GM23338 (cell line): ENCODE measurements at places on chromosomes 11 and 22.
A peak's percentile ranks its signal among the peaks of the same experiment; 100 is the strongest.

DNA sequence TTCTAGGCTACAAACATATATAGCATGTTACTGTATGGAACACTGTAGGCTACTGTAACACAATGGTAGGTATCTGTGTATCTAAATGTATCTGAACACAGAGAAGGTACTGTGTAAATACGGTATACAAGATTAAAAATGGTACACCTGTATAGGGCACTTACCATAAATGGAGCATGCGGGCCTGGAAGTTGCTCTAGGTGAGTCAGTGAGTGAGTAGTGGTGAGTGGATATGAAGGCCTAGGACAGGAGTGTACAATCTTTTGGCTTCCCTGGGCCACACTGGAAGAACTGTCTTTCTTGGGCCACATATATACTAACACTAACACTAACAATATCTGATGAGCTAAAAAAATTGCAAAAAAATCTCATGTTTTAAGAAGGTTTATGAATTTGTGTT is 21.4 kb downstream of the RNF141 start:
- DNase-seq = no peak

DNA sequence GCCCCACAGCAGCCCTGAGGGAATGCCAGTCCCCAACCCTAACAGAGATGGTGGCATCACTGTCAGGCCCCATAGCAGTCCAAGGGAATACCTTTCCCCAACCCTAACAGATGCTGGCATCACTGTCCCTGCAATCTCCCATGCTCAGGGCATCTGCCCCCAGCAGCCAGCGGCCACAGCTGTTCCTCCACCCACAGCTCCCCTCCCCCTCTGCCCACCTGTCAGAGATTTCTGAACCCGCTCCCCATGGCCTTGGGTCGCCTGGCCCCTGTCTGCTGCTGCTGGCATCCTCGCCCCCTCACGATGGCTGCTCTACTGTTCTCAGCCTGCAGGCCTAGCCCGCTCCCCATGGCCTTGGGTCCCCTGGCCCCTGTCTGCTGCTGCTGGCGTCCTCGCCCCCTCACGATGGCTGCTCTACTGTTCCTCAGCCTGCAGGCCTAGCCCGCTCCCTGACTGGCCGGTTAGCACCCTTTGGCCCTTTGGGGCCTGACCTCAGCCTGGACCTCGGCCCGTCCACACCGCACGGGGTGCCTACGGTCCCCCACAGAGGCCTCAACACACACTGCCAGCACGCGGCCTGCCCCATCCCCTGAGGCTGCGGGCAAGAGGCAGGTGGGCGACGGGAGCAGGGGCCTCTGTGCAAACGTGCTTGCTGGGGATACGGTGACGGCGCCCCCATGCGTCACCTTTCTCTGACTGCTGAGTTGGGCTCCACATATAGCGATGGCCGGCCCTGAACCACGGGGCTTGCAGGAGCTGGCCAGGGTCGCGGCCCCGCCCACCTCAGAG is 20.7 kb downstream of the CHID1 start:
- peak; percentile 77 for DNase-seq

DNA sequence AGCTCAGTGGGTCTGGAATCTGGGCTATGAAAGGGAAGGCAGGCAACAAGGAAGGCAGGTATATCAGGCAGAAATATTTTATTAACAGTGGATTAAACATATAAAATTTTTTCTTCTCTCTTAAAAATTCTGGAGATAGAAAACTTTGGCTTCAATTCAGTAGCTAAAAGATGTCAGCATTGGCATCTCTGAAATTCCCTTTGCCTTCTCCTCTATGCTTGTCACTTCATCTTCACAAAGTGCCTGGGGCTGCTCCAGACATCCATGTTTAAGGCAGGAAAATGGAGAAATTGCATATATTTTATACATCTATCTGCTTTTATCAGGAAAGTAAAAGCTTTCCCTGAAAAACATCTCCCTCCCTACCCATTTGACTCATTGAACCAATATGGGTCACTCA is 894.1 kb upstream of the API5 start:
- DNase-seq = no peak

DNA sequence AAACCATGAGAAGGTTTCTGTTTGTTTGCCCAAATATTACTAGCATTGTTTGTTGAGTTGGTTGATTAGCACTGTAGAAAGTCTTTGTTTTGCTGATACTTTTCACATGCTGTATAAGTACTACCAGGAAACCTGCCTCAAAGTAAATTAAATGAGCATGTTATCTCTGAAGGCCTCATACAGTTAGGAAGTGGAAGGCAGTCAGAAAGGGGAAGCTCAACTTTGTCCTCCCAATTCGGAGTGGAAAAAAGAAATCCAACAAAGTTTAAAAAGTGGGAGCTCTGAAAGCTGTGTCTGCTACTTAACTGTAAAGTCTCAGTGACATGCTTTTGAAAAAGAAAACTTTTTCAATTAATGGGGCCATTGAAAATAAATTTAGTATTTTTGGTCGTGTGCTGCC is 188.3 kb upstream of the BLID start:
- no peak for DNase-seq

DNA sequence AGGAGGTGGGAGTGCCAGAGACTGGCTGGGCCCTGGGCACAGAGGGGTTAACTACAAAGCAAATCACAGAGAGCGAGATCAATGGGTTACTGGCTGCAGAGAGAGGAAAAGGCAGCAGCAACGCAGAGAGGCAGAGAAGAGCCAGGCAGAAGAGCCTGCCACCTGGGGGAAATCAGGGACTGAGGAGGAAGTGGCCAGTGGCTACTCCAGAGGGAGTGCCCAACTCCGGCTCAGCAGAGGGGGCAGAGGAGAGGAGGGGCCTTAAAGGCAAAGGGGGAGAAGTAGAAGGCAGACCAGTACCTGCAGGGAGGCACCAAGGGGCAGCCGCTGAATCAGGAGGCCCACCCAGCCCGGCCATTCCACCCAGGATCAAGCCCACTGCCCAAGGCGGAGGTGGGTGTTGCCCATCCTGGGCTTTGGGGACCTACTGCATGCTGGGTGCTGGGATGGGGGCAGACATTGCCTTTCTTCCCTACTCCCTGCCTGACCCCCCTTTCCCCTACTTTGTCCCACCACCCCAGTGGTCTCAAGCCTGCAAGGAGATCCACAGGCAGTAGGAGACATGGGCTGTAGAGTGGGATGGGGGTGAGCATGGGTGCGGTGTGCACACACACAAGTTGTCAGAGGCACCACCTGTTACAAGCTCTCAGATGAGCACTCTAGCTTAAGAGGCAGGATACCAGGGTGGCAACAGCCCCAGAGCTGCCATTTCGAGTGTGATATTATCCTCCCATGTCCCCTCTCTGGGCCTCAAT is 926 bp upstream of the GALR3 start:
- DNase-seq = peak; percentile 76

DNA sequence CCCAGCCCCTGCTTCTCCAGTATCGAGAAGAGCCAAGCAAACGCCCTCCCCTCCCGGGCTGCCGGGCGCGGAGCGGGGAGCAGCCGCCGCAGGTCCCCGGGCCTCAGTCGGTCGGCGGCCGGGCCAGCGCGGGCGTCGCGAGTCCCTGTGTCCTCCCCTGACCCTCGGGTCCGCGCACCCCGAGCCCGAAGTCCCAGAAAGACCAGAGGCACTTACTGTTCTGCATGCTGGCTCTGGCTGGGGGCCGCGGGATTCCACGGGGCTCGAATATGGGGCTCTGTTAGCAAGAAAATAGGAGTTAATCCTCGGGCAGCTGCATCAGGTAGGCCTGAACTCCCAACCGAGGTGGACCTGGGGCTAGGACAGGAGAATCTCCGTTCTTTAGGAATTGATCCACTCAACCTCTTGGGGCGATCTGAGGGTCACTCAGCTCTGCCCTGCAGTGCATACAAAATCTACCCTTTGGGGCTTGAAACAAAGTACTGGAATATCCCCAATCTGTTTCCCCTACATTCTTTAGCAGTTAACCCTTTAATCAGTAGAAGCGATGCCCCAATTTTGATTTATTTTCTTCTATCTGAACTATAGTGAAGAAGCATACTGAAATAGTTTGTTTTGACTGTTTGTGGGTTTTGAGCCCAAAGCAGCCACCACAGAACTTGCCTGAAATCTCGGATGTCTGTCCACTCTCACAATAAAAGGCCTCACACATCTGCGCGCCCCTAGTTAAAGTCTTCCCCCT is 4.8 kb downstream of the PAX6 start:
- peak; percentile 51 for DNase-seq

- DNase-seq = no peak
Measured at GRCh38 chr22:33952776-33953175, 32.5 kb upstream of the LARGE1 start.

- no peak for DNase-seq
Measured at GRCh38 chr11:9266132-9266736, 1.1 kb upstream of the DENND5A start.

GRCh38 chr22:50252082-50253045 is 1.3 kb upstream of the HDAC10 start:
- peak; percentile 87 for DNase-seq

DNA sequence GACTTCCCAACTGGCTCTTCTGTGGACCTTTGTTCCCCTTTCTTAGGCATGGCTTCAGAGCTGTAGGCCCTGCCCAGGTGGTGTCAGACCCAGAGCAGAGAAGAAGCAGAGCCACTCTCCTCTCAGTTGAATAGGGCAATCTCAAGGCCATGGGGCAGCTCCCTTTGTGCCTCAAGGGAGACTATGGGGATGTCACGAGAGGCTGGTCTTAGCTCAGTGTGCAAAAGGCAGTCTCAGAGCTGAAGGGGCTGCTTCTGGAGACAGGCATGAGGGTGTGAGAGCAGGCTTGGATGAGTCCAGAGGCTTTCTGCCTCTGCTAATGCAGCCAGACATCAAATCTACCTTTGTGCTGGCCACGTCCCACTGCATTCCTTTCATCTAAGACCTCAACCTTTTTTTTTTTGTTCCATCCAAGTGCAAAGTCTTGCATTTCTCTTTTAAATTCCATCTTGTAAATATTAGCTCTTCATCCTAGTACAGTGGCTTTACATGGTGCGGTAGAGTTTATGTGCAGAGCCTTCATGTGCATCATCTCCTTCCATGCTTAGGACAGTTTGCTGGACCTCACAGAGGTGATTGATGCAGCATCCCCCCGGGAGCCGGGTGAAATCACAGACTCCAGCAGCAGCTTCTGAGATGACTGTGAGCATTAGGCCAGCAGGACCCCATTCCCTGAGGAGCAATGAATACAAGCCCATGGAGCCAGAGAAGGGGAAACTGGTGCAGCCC is 34.2 kb upstream of the FCHSD2 start:
- no peak for DNase-seq

GRCh38 chr11:32960553-32961164 is 55.0 kb upstream of the DEPDC7 start:
- DNase-seq = peak; percentile 78

- no peak for DNase-seq
Measured at GRCh38 chr22:29122041-29122440, 49.2 kb downstream of the KREMEN1 start.

GRCh38 chr22:23478175-23478574 is 101.9 kb downstream of the IGLL1 start:
- DNase-seq = no peak

- DNase-seq = peak; percentile 71
Measured at GRCh38 chr11:19953909-19954308, 206.4 kb downstream of the DBX1 start.

DNA sequence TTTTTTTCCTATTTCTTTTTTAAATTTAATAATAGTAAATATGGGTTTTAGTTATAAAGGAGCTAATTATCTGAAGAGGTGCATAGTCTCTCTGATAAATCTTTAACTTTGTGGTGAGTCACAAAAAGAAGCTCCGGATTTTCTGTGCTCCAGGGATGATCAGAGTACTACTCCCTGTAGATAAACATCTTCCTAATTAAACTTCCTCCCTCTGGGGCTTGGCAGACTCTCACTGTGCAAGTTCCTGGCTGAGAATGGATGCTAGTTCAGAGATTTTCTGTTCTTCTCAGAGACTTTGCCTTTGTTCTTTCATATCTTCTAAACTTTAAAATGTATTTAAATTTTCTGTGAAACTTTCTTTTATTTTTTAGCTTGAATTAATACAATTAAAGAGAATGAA is at the start of gene OR10G7:
Gene OR10G7, minus strand, starts transcription at position 72 of the 400 bp plus-strand sequence. CDS start 2,324 bp downstream, outside the sequence.
- DNase-seq = no peak

- peak; percentile 30 for DNase-seq
Measured at GRCh38 chr11:47160753-47161133, 15.9 kb downstream of the ARFGAP2 start.

DNA sequence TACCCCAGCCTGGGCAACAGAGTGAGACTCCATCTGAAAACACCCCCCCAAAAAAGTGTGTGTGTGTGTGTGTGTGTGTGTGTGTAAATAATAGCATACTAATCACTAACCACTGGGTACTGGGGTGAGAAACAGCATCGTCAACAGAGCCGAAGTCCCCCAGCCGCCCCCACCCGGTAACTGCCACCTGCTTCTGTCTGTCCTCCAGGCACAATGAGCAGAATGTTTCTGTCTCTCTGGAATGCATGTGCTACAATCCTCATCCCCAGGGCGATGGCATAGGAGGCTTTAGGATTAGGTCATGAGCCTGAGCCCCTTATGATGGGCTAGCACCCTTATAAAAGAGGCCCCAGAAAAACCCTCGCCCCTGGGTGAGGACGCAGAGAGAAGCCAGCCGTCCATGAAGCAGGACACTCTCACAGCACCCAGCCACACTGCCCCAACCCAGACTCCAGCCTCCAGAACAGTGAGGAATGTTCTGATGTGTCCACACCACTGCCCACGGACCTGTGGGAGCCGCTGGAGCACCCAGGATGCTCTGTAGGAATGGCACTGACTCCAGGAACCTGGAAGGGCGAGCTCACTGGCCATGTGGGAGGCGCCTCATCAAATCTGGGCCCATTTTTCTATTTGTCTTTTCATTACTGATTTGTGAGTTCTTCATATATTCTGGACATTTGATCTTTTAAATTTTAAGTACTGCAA is 9.9 kb downstream of the TTLL8 start:
- no peak for DNase-seq

DNA sequence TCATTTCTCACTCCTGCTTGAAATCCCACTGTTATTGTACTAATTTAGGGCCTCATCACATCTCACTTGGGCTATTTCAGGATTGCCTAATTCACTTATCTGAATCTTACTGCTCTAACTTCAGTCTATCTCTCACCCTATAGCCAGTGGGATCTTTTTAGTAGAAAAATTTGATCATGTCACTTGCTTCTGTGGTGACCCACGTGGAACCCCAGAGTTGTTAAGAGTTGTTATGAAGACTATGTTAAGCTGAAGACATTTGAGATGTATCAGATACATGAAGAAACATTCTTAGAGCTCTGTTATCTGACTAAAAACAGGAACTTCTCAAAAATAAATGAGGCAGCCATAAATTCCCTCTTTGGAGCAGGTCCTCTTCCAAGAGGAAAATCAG is 1375.6 kb upstream of the TENM4 start:
- DNase-seq = no peak

GRCh38 chr11:107282195-107282594 is 175.4 kb downstream of the CWF19L2 start:
- DNase-seq = no peak

- no peak for DNase-seq
Measured at GRCh38 chr11:111947143-111947542, 10.0 kb downstream of the DIXDC1 start.
